ENCODE measurements at places on chromosomes 2 and 18. TPM values are rescaled to one million over a fixed set of nuclear protein-coding genes. Genes with fewer than 3 reads are reported as not detected.

DNA sequence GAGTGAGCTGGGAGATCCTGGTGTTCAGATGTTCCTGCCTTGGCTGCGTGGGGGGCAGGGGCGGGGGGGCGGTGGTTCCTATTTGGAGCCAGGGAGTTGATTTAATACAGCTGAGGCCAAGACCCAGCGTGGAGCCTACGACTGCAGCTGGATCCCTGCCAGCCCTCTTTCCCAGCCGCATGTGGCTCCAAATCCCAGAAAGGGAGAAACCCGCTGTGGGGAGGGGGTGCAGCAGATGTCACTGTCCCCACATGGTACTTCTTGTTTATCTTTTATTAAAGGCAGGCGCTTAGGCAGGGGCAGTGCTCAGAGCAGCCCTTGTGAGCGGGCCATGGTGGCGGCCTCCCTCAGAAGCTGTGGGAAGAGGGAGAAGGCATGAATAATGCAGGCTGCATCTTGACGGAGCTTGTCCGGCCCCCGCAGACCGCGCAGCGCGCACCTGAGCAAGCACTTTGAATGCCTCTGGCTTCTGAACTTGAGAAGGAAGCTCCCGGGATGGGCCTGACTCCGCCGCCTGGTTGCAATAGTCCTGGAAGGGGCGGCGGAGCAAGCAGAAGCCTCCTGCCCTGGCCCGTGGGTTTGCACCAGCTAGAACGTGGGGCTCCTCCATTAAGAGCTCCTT, 112.1 kb downstream of the GLI2 start:
- no peaks in the 10 kb centered on the region for H3K4me1 ChIP-seq
- no peak overlapping the region for H3K27ac ChIP-seq
- no peaks in the 10 kb centered on the region for H3K36me3 ChIP-seq
- DNase-seq = no peak

GRCh38 chr2:163364736-163365135, 371.1 kb downstream of the FIGN start:
- DNase-seq = no peak
- no peaks in the 10 kb centered on the region for H3K27me3 ChIP-seq
- no peak overlapping the region for H3K4me3 ChIP-seq

GRCh38 chr2:240913810-240914644, 7.9 kb downstream of the CROCC2 start:
- DNase-seq = peak; percentile 64
- H3K27me3 ChIP-seq = peaks cover 5% of the 10 kb centered on the region
- H3K4me1 ChIP-seq = no peaks in the 10 kb centered on the region
- no peak overlapping the region for H3K27ac ChIP-seq

DNA sequence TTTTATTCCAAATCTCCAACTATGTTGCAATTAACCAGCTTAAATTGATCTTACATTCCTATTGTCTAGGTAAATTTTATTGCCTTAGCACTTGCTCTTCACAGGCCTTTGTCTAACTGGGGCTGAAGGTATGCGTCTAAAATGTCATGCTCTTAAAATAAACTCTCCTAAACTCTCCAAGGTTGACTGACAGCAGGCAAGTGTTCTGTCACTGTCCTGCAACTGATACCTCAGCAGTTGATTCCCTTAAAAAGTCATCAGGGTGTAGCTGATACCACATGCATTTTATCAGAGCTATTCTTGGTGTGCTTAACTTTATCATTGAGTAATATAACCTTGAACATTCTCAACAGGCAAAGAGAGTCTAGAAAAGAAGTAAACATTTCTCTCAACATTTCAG, 680 bp downstream of the TTN start:
- no peak for DNase-seq
- H3K36me3 ChIP-seq = no peaks in the 10 kb centered on the region
- H3K27ac ChIP-seq = no peak overlapping the region
- no peak overlapping the region for H3K4me3 ChIP-seq
- no peaks in the 10 kb centered on the region for H3K4me1 ChIP-seq

The HOXD13 gene
- total RNA-seq = not detected

The SERPINB3 gene
- not detected for total RNA-seq

The EFR3B gene
- total RNA-seq = not detected

Measured in activated CD4-positive, alpha-beta memory T cell treated with anti-CD3 and anti-CD28 coated beads, Interleukin-2, amount 10 ng/mL, durations not matched to agents 7 days and 5 days (primary cell).